ENCODE measurements at places on chromosomes 7 and 10. TPM values are rescaled to one million over a fixed set of nuclear protein-coding genes. Genes with fewer than 3 reads are reported as not detected.
A peak's percentile ranks its signal among the peaks of the same experiment; 100 is the strongest.

Gene SPDYE2
- 0.23 TPM for total RNA-seq

Gene SPDYE2B
- not detected for total RNA-seq

Gene CREB5
- 12.7 TPM for total RNA-seq

Gene RAB18
- total RNA-seq, result 84.5 TPM

Gene NUTM2E
- total RNA-seq, result 0.31 TPM

Gene SUN3
- total RNA-seq, result not detected

Gene C10orf62
- not detected for total RNA-seq

Gene TUBB8
- total RNA-seq, result 0.15 TPM

Gene NOS3
- total RNA-seq, result 31.0 TPM

GRCh38 chr7:114901771-114902170 lies 20.1 kb upstream of the MDFIC start:
- no peak for DNase-seq

GRCh38 chr7:135716677-135717238 lies 11.2 kb downstream of the SLC13A4 start:
- DNase-seq, result peak; percentile 36

DNA sequence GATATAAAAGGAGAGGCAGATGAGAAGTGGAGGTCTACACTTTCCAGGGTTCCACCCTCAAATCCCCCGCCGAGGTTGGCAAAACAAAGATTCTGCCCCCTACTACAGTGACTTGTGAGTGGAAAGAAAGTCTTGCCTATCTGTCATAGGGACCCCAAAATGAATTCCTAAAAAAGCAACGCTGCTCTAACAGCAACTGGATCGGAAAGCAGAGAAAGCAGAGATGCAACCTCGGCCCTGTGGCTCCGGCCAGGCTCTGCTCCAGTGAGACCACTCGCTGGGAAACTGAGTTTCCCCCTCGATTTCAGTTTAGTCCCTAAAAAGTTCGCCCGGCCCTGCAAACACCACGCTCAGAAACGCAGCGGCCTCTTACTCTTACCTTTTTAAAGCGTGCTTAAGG lies 297.9 kb upstream of the NFE2L3 start:
- DNase-seq, result no peak

GRCh38 chr10:124671486-124672075 lies 72.6 kb downstream of the FAM53B start:
- peak; percentile 77 for DNase-seq

GRCh38 chr10:89490596-89491335 lies 44.6 kb downstream of the SLC16A12 start:
- no peak for DNase-seq

GRCh38 chr10:49655099-49655498 lies 24.4 kb upstream of the C10orf53 start:
- no peak for DNase-seq

- no peak for DNase-seq
Measured at GRCh38 chr7:132041108-132041507, 484.7 kb upstream of the PODXL start.

GRCh38 chr10:62992145-62992721 lies 140.9 kb upstream of the NRBF2 start:
- DNase-seq, result peak; percentile 76

GRCh38 chr7:129969881-129970446 lies 17.2 kb upstream of the UBE2H start:
- DNase-seq, result no peak

GRCh38 chr7:133124974-133125373 lies 43.1 kb upstream of the CHCHD3 start:
- no peak for DNase-seq

GRCh38 chr7:140201393-140201792 lies 24.6 kb upstream of the KDM7A start:
- no peak for DNase-seq

GRCh38 chr7:154469652-154470051 lies 417.5 kb downstream of the DPP6 start:
- no peak for DNase-seq

GRCh38 chr7:133773601-133774000 lies 353.5 kb upstream of the LRGUK start:
- no peak for DNase-seq
